ENCODE measurements at places on chromosomes 12 and 14. TPM values are rescaled to one million over a fixed set of nuclear protein-coding genes. Genes with fewer than 3 reads are reported as not detected.
A peak's percentile ranks its signal among the peaks of the same experiment; 100 is the strongest.

The MORN3 gene
- total RNA-seq: 0.33 TPM

The CSRNP2 gene
- 15.1 TPM for total RNA-seq

The DEPDC4 gene
- total RNA-seq: 2.4 TPM

DNA sequence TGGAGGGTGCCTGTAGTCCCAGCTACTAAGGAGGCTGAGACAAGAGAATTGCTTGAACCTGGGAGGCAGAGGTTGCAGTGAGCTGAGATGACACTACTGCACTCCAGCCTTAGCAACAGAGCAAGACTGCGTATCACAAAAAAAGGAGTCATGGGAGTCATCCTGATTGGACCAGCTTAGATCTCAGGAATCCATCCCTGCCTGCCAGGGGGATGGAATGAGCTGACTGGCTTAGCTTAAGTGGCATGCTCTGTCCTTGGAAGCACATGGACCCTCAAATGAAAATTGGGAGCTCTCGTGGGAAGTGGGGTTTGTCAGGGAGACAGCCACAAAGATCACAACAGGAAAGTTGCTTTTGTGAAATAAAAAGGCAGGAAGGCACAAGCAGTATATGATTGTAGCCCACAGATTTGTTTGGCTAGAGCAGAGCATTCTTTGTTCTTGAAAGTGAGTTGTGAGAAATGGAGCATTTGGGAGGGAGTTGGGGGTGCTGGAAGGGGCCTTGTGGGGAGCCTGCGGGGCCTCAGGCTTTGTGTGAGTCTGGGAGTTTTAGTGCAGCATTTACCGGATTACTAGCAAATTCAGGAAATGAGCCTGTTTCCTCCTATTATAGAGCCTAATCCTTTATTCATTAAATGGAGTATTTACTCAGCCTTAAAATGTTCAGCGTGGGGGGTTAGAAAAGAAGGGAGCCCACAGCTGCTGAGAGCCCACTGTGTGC, 30.7 kb downstream of the DGLUCY start:
- peak; percentile 18 for DNase-seq

DNA sequence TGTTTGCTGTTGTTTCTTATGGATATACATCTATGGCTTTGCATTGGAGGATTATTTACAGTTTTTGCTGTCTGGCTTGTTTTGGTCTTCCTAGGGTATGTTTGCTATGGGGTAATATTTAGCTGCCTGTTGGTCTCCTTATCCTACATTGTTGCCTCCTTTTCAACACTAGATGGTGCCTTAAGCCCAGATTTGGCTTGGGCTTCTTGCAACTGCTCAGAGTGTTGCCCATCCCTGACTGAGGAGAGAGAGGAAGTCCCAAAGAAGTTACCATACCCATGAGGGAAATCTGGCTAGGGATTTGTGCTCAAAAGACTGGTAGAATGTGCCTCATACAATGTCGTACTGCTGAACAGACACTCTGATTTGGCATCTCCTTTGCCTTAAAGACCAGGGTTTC, 94.6 kb upstream of the MUCL1 start:
- peak; percentile 43 for DNase-seq

DNA sequence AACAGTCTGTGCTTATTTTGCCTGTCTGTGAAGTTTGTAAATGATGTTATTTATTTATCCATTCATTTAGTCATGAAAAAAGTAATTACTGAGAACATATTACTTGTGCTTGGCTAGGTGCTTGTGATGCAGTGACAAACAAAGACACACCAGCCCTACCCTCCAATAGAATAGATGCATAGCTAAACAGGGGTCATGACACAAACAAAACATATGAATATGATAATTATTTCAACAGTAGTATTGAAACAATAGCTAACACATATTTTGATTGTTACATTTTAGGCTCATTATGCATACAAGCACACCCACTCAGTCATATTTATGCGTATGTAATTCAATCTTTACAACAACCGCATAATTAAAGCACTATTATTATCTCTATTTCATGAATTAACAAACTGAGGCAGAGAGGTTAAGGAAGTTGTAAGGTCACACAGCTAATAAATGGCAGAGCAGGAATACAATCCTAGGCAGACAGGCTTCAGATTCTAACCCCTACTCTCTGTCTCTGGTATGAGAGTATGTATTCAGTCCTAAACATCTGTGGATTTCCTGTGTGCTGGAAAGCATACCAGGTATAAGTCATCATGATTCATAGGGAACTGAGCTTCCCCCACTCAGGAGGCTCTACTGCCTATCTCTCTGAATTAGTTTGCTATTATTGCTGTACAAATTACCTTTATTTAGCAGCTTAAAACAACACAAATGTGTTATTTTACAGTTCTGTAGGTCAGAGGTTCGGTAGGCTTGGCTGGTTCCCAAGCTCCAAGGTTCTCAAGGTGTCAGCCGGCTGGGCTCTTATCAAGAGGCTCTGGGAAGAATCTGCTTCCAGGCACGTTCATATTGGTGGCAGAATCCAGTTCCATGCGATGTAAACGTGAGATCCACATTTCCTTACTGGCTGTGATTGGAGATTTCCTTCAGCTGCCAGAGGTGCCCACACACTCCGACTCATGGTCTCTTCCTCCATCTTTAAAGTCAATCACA, 509.4 kb downstream of the GALC start:
- peak; percentile 77 for DNase-seq

DNA sequence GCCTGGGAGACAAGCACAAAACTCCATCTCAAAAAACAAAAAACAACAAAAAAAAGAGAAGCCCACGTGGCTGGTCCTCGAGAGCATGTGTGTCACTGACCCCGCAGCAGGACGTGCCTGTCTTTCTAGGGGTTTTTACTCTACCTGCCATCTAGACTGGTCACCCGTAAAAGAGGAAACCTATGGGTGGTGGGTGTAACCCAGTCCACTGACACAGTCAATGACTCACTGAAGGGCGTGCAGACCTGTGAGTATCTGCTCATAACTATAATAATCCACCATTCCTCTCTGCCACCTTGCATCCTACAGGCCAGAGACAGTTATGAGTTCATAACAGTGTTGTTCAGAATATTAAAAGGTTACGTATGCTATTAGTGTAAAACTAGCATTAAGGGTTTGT, 4.6 kb downstream of the GOLGA3 start:
- DNase-seq: no peak
